Left forelimb (tissue), 1 donor: ENCODE measurements at places on chromosomes 1 and 21.
A peak's percentile ranks its signal among the peaks of the same experiment; 100 is the strongest.

- DNase-seq = peak; percentile 60
Measured at GRCh38 chr1:8343464-8344001, 25.6 kb downstream of the SLC45A1 start.

DNA sequence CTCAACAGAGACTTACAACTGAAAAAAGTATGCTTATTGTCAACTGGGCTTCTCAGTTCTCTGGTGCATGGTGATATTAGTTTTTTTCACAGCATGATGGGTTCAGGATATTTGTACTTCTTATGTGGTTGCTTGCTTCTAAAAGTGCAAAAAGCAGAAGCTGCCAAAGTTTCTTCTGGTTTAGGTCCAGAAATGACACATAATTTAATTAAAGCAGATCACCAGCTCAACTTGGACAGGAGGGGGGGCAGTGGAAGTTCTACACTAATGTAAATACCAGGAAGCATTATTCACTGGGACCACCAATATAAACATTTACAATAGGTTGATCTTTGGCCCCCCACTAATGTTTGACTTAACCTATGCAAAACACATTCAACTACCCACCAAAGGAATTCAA, 354.8 kb upstream of the BRINP3 start:
- no peak for DNase-seq

DNA sequence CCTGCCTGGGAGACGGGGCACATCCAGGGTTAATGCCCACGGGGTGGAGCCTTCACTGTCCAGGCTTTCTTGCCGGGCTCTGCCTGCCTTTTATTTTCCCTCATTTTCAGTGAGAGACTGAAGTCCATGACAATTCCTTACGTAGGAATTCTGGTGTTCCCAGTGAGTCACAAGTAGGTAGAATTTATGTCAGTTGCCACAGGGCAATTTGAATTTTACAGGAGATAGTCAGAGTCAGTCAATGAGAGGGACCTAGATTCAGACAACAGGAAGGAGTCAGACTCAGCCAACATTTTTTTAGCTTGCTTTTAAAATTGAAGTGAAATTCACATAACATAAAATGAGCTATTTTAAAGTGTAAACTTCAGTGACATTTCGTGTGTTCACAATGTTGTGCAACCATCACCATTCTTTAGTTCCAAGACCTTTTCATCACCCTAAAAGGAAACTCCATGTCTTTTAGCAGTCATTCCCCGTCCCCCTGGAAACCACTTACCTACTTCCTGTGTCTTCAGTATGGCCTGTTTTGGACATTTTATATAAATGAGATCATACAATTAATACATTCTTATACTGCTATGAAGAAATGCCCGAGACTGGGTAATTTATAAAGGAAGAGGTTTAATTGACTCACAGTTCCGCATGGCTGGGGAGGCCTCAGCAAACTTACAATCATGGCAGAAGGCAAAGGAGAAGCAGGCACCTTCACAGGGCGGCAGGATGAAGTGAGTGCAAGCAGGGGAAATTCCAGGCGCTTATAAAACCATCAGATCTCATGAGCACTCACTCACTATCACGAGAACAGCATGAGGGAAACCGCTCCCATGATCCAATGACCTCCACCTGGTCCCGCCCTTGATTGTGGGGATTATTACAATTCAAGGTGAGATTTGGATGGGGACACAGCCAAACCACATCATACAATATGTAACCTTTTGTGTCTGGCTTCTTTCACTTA, 14.6 kb downstream of the AJAP1 start:
- no peak for DNase-seq

- DNase-seq = no peak
Measured at GRCh38 chr1:43531906-43532584, 1.4 kb downstream of the PTPRF start.

DNA sequence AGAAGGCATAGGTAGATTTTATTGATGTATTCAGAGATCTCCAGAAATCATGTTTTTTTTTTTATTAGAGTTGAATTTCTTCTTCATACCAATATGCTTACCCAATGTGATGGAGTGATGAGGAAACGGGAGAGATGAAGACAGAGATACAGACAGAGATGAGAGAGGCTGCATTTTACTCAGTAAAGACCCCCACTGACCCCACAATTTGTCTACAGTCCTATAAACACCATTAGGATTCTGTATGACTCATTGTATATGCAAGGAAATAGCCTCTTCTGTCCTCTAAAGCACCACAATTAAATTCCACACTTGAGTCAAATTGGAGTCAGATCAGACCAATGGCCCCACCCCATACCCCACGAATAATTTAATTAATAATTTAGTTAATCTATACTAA, 44.0 kb downstream of the RUNX1 start:
- DNase-seq = no peak

GRCh38 chr1:7561331-7561921, 209.7 kb upstream of the VAMP3 start:
- no peak for DNase-seq

DNA sequence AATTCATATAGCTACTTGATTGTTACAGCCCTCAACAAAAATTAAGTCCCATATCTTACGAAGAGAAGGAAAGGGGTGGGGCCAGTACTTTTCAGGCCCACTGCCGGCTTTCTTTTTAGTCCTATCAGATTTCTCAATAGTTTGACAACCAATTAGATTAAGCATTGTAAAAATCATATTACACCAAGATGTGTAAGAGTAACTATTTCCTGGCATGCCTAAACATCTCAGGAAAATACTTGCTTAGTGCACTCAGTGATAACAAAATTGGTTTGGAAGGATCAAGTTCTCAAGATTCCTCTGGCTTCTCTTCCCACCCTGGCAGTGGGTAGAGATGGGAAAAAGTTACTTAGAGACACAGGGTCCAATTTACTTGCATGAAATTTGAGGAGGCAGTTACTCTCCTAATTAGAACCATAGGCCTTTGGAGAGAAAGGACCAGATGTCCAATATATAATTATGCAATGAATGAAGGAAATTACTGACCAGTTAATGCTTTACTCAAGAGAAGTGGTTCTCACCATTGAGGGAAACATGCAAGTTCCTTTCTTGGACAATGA, 30.1 kb downstream of the STPG1 start:
- DNase-seq = no peak
